ENCODE measurements at places on chromosomes 5 and 9. TPM values are rescaled to one million over a fixed set of nuclear protein-coding genes. Genes with fewer than 3 reads are reported as not detected.

The SYK gene
- total RNA-seq = 63.8 TPM

DNA sequence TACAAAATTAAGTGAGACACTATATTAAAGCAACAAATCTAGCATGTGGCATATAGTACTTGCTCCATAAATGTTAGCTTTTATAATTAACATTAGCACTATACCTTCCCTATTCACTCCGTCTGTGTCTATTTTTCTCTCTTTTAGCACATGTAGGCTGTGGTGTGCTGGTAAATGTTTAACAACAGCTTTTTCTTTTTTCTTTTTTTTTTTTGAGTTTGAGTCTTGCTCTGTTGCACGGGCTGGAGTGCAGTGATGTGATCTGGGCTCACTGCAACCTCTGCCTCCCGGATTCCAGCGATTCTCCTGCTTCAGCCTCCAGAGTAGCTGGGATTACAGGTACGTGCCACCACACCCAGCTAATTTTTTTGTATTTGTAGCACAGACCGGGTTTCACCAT lies 62.1 kb downstream of the SPRY4 start:
- no peak for DNase-seq

- DNase-seq = no peak
Measured at GRCh38 chr5:11050596-11051304, 289.7 kb upstream of the DAP start.

GRCh38 chr9:77892171-77892570 lies 139.4 kb downstream of the GNAQ start:
- no peak for DNase-seq

The NMUR2 gene
- 2.1 TPM for total RNA-seq

DNA sequence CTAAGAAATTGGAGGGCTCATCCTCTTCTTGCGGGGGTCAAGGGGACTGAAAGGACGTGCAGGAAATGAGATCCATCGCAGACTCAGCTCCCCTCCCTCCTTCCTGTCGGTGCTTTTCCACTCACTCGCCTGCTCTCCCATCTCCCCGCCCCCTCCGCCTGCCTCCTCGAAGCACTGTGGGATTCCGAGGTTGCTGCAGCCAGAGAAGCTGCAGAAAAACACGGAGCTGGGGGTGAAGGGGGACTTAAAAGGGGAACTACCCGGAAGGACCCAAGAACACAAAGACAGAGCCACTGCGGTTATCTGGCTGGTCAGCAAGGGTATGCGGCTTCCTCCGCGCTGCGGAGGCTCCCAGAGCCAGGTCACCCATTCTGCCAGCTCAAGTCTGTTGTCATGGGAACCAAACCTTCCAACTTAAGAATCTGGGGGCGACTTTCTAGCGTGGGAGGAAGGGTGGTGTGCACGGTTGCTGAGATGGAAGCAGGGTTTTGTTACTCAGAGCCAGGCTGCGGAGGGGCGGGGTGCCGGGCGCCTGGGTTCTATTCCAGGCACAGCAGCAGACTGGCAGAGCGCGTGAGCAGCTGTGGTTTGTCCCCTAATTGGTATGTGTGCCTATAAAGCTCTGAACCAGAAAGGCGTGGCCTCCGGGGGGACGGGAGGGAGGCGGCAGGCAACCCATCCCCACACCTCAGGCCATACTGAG lies 24.9 kb downstream of the PCDHGC5 start:
- peak; percentile 81 for DNase-seq

The PTPRD gene
- total RNA-seq = 30.8 TPM

Data from upper lobe of right lung (tissue), 1 donor.